H7 (cell line): ENCODE measurements at places on chromosomes 7 and 10. TPM values are rescaled to one million over a fixed set of nuclear protein-coding genes. Genes with fewer than 3 reads are reported as not detected.

DNA sequence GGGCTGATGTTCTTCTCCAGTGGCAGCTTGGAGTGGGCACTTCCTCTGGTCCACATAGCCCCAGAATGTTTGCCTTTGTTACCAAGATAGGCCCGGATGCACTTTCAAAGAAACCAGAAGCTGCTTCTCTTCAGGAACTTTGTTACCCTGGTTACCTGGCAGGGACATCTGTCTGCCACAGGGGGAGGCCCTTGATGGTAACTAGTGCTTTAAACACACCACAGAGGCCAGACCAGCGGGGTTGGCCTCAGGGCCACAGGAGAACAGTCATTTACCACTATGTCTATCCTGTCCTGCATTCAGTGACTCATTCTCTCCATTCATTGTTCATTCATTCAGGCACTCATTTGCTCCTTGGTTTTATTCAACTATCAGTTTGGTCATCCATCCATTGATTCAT lies 11.9 kb upstream of the PLEKHA1 start:
- DNase-seq, result no peak

- DNase-seq, result no peak
These were observed 4.7 kb downstream of the NEUROD6 start for GRCh38 chr7:31335884-31336201.

- DNase-seq, result no peak
These were observed 194.9 kb downstream of the ETV1 start for GRCh38 chr7:13794581-13794980.

GRCh38 chr10:19971343-19972052 lies 155.3 kb downstream of the PLXDC2 start:
- no peak for DNase-seq

DNA sequence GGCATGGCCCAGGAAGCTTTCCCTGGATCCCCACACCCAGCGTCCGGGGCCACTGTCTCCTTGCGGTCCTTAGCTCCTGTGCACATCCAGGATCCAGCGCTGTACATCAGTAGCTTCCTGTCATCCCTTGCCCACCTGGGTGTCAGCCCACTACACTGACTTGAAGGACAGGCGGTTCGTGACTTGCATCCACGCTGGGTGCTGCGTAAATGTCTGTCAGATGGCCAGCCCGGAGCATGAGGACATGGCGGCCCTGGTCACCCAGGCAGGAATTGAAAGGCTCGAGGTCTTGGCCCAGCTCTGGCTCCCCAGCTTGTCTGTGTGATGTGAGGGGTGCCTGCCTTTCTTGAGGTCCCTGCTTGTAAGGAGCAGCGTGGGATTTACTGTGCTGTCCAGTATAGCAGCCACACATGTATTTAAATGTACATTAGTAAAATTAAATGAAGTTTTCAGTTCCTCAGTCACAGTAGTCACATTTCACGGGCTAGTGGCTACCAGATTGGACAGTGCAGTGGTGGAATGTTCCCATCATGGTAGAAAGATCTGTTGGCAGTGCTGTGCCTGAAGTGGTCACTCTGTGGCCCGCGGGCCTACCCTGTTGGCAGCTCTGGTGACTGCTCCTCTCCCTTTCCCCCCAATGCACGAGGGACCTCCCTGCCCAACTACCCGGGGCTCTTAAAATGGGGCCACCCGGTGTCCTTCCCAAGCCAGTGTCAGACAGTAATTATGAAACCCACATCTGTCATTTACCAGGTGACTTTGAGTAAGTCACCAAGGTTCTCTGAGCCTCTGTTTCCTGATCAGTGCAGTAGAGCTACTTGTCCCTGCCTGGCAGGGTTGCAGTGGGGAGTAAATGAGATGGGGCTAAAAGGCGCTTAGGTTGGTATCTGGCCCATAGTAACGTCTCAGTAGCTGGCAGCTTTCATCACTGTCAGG lies 97.8 kb upstream of the PPIF start:
- DNase-seq, result no peak

GRCh38 chr7:96676919-96677318 lies 32.7 kb downstream of the SEM1 start:
- no peak for DNase-seq

- DNase-seq, result no peak
These were observed 148.1 kb upstream of the FAM3C start for GRCh38 chr7:121544238-121544637.

DNA sequence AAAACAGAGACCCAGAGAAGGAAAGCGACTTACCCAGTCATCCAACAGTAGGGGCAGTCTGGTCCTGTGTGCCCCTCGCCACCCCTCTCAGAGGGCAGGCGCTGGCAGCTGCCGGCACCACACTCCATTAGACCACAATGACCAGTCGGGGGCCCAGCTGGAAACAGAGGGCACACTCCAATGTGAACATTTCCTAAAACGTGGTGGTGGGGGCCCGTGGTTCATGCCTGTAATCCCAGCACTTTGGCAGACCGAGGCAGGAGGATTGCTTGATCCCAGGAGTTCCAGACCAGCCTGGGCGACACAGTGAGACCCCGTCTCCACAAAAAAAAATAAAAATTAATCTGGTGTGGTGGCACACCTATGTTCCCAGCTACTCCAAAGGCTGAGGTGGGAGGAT lies 912 bp upstream of the OAT start:
- DNase-seq, result no peak

DNA sequence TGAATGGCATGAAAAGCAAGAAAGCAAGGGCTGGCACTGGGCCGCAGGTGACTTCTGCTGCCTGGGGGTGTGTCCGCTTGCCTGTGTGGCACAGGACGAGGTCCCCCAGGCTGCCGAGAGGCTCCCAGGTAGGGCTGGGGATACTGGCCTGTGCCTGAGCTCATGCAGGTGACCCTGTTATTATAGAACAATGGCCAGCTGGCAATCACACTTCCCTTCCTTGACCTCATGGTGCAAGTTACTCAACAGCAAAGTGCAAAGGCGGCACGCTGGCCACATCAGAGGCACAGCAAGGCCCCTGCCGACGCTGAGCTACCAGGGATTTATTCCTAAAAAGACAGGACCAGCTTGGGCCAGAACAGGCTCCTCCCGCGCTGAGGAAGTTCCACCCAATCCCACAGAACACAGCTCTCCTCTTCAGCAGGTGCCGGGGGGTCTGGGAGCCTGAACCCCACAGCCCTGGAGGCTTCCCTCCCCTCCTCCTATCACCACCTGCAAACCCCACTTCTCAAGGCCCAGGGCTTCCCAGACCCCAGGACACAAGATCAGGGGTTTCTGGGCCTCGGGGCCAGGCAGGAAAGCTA lies 1.4 kb upstream of the ADAM8 start:
- DNase-seq, result no peak

GRCh38 chr7:43726466-43726865 lies 2.9 kb downstream of the COA1 start:
- DNase-seq, result no peak

DNA sequence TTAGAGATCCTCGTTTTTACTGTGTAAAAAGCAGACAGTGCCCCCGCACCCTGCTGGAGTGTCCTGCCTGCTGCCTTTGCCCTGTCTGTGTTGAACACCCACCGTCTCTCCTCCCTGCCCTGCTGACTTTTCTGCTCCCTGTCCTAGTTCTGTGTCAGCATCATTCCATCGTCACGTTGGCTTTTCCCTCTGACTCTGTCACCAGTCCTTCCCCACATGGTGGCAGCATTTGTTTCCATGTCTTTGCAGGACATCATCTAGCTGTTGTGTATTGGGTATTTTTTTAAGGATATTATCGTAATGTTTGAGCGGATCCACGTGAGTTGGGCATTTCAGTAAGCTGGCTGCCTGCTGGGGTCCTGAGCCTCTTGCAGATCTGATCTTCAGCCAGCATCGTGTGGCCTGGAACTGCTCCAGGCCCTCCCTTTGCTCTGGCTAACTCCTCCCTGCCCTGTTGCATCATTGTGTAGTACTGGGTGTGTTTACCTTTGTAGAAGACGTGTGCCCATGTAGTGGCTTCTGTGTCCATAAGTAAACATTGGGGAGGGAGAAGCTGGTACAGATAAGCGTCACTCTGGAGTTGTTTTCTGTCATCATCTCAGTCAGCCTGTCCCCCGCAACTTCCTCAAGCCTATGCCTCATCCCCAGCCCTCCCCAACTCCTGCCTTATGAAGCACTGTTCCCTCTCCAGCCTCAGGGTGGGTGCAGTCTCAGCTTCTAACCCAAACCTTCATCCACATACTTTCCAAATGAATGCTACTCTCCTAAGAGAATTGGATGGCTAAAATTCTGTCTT lies 44.3 kb downstream of the TRRAP start:
- DNase-seq, result no peak

DNA sequence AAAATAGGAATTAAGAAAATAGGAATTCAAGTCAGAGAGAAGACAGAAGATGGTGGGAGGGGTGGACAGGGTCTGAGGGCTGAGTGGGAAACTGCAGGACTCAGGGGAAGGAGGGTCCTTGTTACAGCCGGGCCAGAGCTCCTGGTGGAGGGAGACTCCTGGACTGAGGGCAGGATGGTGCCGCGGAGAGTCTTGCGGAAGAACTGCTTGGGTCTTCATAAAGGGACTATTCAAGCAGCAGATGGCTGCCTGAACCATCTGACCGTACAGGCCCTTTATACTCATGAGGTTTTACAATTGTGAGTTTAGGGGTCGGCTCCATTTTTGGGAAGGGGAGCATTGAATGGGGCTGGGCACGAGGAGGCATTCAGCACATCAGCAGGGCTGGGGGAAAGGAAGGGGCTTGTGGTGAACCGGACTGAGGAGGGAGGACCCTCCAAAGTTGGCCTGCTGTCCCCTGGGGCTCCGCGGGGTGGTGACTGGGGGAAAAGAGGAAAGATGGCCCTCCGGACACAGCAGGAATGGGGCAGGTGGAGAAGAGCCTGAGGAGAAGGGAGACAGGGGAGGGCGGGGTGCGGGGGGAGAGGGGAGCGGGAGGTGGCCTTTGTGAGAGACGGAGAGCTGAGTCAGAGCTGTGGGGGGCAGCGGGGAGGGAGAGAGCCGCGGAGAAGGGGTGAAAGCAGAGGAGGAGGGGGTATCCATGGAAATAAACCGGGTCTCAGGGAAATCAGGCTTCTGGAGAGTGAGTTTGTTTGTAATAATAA lies 1.5 kb downstream of the FAM131B start:
- peak; percentile 92 for DNase-seq

DNA sequence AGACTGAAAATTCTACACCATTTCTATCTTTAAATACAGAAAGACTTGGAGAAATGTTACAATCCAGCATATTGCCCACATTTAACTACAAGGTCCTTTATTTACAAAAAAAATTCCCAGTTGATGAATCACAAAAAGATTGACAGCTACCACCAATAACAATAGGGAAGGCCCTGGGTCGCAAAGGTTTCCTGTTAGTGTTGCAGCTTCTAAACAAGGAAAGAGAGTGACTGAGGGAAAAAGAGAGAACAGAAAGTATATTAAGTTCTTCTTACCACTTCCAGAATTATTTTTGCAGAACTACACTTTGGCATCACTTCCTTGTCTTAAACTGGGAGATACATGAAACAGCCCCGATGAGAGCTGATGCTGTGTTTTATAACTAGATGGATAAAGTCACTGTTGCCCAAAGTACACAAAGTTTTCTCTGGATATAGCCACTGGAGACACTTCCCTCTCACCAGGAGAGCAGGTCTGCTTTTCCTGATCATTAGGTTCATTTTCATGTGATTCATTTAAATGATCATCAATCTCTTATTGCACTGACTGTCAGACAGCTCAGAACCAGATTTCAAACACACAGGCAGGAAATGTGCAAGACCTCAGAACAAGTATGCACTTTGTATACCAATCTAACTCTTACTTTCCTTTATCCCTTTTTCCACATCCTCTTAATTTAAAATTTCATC lies 57.0 kb downstream of the SHTN1 start:
- peak; percentile 28 for DNase-seq

- peak; percentile 38 for DNase-seq
These were observed 243.2 kb downstream of the SDK1 start for GRCh38 chr7:3544202-3544601.

GRCh38 chr10:107163076-107163855 lies 1.2 kb downstream of the SORCS1 start:
- DNase-seq, result peak; percentile 23

- DNase-seq, result no peak
These were observed 165.1 kb upstream of the WNT16 start for GRCh38 chr7:121163699-121164098.

DNA sequence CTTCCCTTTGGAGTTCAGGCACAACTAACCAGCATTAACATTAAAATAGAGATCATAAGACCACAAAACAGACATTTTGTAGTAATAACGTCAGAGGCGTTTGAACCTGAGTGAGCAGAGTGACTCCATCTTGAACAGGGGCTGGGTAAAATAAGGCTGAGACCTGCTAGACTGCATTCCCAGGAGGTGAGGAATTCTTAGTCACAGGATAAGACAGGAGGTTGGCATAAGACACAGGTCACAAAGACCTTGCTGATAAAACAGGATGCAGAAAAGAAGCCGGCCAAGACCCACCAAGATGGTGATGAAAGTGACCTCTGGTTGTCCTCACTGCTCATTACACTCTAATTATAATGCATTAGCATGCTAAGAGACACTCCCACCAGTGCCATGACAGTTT lies 493.2 kb upstream of the AUTS2 start:
- no peak for DNase-seq

GRCh38 chr10:104089621-104090020 lies 3.9 kb upstream of the COL17A1 start:
- DNase-seq, result no peak

GRCh38 chr10:118952493-118953295 lies 76.8 kb upstream of the NANOS1 start:
- no peak for DNase-seq

- no peak for DNase-seq
These were observed 791.2 kb downstream of the GRID1 start for GRCh38 chr10:85575441-85575840.

DNA sequence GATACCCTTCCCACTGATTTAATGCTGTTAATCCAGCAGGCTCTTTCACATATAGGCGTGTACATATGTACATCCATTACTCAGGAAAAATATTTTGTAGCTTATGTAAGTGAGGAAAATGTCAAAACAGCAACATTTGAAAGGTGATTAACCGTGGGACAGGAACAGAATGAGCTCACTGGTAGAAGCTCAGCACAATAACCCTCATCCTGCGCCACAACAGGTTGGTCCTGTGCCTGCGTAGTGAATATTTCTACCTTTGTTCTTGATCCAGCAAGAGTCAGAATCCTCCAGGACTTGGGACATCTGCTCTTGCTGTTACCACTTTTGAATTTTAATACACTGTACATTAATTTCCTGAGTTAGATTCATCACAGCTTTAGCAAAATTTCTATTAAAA lies 359.4 kb downstream of the THSD7A start:
- no peak for DNase-seq

DNA sequence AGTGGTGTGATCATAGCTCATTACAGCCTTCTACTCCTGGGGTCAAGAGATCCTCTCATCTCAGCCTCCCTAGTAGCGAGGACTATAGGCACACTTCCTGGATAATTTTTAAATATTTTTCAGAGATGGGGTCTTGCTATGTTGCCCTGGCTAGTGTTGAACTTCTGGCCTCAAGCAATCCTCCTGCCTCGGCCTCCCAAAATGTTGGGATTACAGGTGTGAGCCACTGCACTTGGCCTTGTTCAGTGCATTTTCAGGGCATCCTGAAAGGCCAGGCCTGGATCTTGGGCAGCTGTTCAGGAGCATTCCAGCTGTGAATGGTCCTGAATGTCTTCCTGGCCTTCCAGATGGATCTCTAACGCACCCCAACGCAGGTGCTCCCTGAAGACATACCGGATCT lies 95.7 kb downstream of the PFKFB3 start:
- DNase-seq, result no peak

The TMEM213 gene
- total RNA-seq, result not detected in 2 replicates

The NUTM2A gene
- total RNA-seq, result 0.04 TPM in 1 of 2 replicates, not detected in the other

The TMEM225B gene
- total RNA-seq, result 0.48 and 0.52 TPM in 2 replicates

The SH2D4B gene
- total RNA-seq, result not detected in 2 replicates

The CYP2E1 gene
- 0.90 and 1.2 TPM in 2 replicates for total RNA-seq

The GHRHR gene
- total RNA-seq, result 1.9 and 2.7 TPM in 2 replicates

The TTYH3 gene
- total RNA-seq, result 50.2 and 53.5 TPM in 2 replicates

The CPED1 gene
- not detected in 2 replicates for total RNA-seq

The CBX3 gene
- total RNA-seq, result 170 and 231 TPM in 2 replicates

The SKIDA1 gene
- 10.4 and 15.1 TPM in 2 replicates for total RNA-seq

The SYT15B gene
- total RNA-seq, result 0.78 TPM in 1 of 2 replicates, not detected in the other

The FAM13C gene
- 1.8 and 2.5 TPM in 2 replicates for total RNA-seq
